Central memory CD8-positive, alpha-beta T cell (primary cell): ENCODE measurements at places on chromosomes 3 and 15.

DNA sequence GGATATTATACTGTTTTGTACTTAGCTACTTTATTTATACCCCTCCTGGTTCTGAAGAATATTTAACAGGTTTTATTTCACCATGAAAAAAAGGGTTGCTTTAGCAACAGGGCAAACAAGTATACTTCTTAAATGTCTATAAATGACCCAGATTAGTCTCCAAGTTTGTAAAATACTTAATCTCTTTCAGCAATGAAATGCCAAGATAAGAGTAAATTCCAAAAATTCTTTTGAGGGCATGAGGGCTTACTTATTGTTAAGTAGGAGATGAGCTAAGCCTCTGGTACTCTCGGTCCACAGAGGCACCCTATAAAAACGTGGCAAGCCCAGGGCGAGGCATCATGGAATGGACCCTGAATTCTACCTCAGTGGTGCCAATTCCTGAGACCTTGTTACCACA is 264.8 kb upstream of the NSMCE3 start:
- no peak overlapping the region for H3K4me3 ChIP-seq
- peaks cover 16% of the 10 kb centered on the region for H3K27me3 ChIP-seq
- DNase-seq = no peak
- H3K27ac ChIP-seq = no peak overlapping the region
- H3K36me3 ChIP-seq = no peaks in the 10 kb centered on the region
- no peaks in the 10 kb centered on the region for H3K4me1 ChIP-seq

GRCh38 chr3:30393079-30393478 is 213.3 kb upstream of the TGFBR2 start:
- no peaks in the 10 kb centered on the region for H3K36me3 ChIP-seq
- H3K4me3 ChIP-seq = no peak overlapping the region
- H3K27ac ChIP-seq = no peak overlapping the region
- H3K4me1 ChIP-seq = no peaks in the 10 kb centered on the region
- DNase-seq = no peak
- H3K27me3 ChIP-seq = no peaks in the 10 kb centered on the region

DNA sequence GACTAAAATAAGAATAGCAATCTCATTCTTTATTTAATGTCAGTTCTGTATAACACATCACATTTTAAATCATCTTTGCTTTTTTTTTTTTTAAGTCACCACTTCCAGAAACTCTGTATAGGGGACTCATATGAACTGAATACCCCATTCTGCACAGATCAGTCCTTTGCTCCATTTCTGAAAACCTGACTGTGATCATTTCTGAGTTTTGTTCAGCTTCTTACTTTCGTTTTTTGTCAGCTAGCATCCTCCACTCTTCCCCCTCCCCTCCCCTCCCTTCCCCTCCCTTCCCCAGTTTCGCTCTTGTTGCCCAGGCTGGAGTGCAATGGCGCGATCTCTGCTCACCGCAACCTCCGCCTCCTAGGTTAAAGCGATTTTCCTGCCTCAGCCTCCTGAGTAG is 49.8 kb upstream of the SGO1 start:
- H3K4me1 ChIP-seq = no peaks in the 10 kb centered on the region
- no peaks in the 10 kb centered on the region for H3K27me3 ChIP-seq
- no peak overlapping the region for H3K4me3 ChIP-seq
- no peak for DNase-seq
- H3K27ac ChIP-seq = no peak overlapping the region

GRCh38 chr3:155318740-155319139 is 25.3 kb upstream of the STRIT1 start:
- H3K27ac ChIP-seq = no peak overlapping the region
- no peaks in the 10 kb centered on the region for H3K36me3 ChIP-seq
- H3K27me3 ChIP-seq = no peaks in the 10 kb centered on the region
- no peaks in the 10 kb centered on the region for H3K4me1 ChIP-seq

GRCh38 chr3:168262887-168263286 is 167.2 kb upstream of the GOLIM4 start:
- H3K36me3 ChIP-seq = no peaks in the 10 kb centered on the region
- H3K4me1 ChIP-seq = no peaks in the 10 kb centered on the region
- H3K27ac ChIP-seq = no peak overlapping the region

GRCh38 chr15:100651253-100651652 is 48.9 kb downstream of the ASB7 start:
- no peak overlapping the region for H3K27ac ChIP-seq
- peaks cover 15% of the 10 kb centered on the region for H3K36me3 ChIP-seq
- no peak overlapping the region for H3K4me3 ChIP-seq
- no peak for DNase-seq

GRCh38 chr15:48798319-48798718 is 12.6 kb downstream of the CEP152 start:
- H3K36me3 ChIP-seq = no peaks in the 10 kb centered on the region
- peaks cover 14% of the 10 kb centered on the region for H3K4me1 ChIP-seq
- no peak overlapping the region for H3K4me3 ChIP-seq
- no peaks in the 10 kb centered on the region for H3K27me3 ChIP-seq

- no peaks in the 10 kb centered on the region for H3K4me1 ChIP-seq
- H3K27me3 ChIP-seq = peaks cover 33% of the 10 kb centered on the region
- no peak overlapping the region for H3K27ac ChIP-seq
- no peak for DNase-seq
- no peaks in the 10 kb centered on the region for H3K36me3 ChIP-seq
Measured at GRCh38 chr15:31024330-31024729, 32.9 kb upstream of the MTMR10 start.

- H3K4me3 ChIP-seq = no peak overlapping the region
- no peaks in the 10 kb centered on the region for H3K4me1 ChIP-seq
- no peak for DNase-seq
- no peaks in the 10 kb centered on the region for H3K27me3 ChIP-seq
- no peak overlapping the region for H3K27ac ChIP-seq
Measured at GRCh38 chr3:137514853-137515252, 249.3 kb upstream of the SOX14 start.

DNA sequence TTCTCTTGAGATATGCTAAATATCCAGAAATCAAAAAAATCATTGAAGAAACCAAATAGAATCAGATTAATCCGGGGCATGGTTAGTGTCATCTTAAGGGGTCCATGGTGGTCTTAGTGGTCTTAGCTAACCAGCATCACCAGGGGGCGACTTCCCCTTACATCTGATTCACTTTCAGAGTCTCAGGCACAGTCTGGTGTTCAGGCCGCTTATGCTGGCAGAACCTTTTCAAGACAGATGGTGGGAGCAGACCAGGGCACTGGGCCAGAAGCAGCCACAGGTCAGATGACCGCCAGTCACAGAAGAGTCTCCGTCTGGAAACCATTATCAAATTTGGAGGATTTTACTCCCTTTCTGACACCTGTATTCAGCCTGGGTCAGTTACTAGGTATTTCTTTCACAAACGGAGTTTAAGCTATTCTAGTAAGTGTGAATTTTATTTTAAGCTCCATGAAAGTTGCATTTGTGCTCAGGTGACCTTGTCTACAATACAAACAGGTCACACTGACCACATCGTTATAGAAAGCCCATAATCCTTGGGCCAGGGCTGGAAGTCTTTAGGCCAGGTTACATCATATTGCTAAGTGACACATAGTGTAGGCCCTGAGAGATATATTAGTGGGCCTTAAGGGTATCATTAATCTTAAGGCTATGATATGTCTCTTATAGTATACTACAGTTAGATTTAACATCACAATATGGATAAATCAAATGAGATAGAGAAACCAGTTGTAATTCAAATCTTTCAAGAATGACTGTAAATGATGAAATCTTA is 365.5 kb downstream of the GBE1 start:
- no peaks in the 10 kb centered on the region for H3K27me3 ChIP-seq
- no peak for DNase-seq
- no peak overlapping the region for H3K27ac ChIP-seq
- no peaks in the 10 kb centered on the region for H3K4me1 ChIP-seq
- H3K4me3 ChIP-seq = no peak overlapping the region

GRCh38 chr3:104291437-104291851 is 1075.3 kb upstream of the ALCAM start:
- H3K27ac ChIP-seq = peak overlapping the region; percentile 82
- no peak for DNase-seq
- H3K36me3 ChIP-seq = peaks cover 2% of the 10 kb centered on the region
- peak overlapping the region; percentile 55 for H3K4me3 ChIP-seq

DNA sequence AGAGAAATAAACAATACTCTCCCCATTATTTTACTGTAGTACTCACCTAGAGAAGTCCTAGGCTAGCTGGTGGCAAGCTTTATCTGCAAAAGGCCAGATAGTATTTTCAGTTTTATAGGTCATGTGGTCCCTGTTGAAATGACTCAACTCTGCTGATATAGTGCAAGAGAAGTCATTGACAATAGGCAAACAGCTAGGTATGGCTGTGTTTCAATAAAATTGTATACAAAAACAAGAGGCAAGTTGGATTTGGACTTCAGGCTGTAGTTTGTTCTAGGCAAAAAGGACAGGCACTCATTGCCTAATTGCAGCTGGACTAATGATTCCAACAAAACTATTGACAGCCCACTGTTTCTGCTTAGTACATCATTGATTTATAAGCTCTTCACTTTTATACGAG is 328.0 kb upstream of the PDZRN3 start:
- no peak for DNase-seq
- H3K27me3 ChIP-seq = no peaks in the 10 kb centered on the region
- no peaks in the 10 kb centered on the region for H3K4me1 ChIP-seq
- H3K4me3 ChIP-seq = no peak overlapping the region
- H3K36me3 ChIP-seq = no peaks in the 10 kb centered on the region
- no peak overlapping the region for H3K27ac ChIP-seq

GRCh38 chr3:11220230-11220629 is 52.0 kb upstream of the ATG7 start:
- H3K36me3 ChIP-seq = no peaks in the 10 kb centered on the region
- H3K4me3 ChIP-seq = no peak overlapping the region
- DNase-seq = no peak
- H3K27ac ChIP-seq = no peak overlapping the region
- peaks cover 19% of the 10 kb centered on the region for H3K27me3 ChIP-seq
- H3K4me1 ChIP-seq = no peaks in the 10 kb centered on the region

- no peak overlapping the region for H3K27ac ChIP-seq
- no peak overlapping the region for H3K4me3 ChIP-seq
- peaks cover 13% of the 10 kb centered on the region for H3K4me1 ChIP-seq
Measured at GRCh38 chr3:131008326-131008725, 18.3 kb downstream of the ASTE1 start.

DNA sequence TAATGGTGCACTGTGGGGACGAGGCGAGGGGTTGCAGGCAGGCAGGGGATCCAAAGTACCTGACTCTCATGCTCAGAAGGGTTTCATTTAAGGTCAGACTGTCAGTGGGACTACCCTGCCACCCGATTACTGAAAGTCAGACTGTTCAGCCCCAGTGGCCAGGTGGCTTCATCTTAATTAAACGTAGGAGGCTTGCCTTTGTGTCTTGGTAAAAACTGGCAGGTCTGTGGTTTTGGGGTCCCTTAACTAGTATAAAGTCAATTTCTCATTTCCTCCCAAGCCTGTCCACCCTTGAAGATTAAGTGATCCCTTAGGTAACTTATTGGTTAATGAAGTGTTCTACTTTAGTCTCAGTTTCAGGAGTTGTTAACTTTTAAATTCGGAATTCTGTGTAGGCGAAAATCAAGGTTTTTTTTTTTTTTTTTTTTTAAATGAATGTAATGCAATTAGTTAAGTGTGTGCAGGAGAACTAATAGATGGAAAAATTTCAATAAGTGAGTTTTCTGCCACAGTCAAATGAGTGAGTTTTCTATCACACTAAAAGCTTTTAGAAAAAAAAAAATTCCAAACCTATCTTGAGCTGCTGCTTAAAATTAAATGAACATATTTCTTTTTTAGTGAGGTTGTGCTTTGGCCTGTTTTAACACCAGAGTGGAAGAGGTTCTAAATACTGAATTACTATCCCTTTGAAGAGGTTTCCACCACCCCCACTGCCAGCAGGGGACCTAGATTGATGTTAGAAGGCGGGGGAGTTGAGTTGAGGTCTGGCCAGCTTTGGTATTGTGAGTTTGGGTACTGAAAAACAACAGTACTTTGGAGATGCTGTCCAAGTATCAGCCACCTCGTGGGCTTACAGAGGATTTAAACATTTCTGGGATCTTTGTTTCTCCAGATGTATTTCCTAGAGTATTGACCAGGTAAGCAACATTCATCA is 15.2 kb downstream of the ITPR1 start:
- no peak overlapping the region for H3K27ac ChIP-seq
- no peaks in the 10 kb centered on the region for H3K27me3 ChIP-seq
- H3K4me1 ChIP-seq = peaks cover 55% of the 10 kb centered on the region
- no peak for DNase-seq

GRCh38 chr3:99716463-99716995 is 78.1 kb downstream of the COL8A1 start:
- H3K27me3 ChIP-seq = peaks cover 10% of the 10 kb centered on the region
- H3K4me1 ChIP-seq = no peaks in the 10 kb centered on the region
- no peak overlapping the region for H3K27ac ChIP-seq
- no peak overlapping the region for H3K4me3 ChIP-seq
- DNase-seq = no peak

DNA sequence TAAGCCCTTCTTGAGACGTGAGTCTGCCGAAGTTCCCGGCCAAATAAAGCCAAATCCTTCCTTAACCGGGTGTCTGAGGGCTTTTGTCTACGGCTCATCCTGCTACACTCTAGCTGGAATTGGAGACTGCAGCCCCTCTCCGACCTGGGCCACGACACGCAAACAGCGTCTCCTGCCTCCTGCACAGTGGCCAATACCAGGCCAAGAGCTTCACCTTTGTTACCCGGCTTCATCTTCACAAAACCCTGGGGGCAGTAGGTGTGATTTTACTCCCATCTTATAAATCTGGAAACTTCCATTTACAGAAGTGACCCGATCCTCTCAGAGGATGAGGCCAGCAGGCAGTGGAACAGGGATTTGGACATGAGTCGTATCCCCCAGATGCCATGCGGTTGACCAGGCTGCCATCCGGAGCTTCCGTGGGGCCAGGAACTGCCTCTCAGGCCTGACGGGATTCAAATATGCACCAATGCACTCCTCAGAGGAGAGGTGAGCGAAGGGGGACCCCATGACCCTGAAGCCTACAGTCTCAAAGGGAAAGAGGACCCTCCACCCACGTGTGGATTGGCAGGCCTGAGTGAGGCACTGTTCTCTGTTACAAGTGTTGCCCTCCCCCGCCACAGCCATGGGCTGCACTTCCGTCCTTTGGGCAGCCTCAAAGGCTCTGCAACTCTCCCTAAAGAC is 53.2 kb upstream of the KLF13 start:
- H3K4me1 ChIP-seq = peaks cover 20% of the 10 kb centered on the region
- DNase-seq = no peak
- no peak overlapping the region for H3K27ac ChIP-seq
- no peak overlapping the region for H3K4me3 ChIP-seq
- H3K36me3 ChIP-seq = peaks cover 4% of the 10 kb centered on the region

- DNase-seq = no peak
- no peak overlapping the region for H3K4me3 ChIP-seq
- H3K27me3 ChIP-seq = no peaks in the 10 kb centered on the region
Measured at GRCh38 chr15:76533995-76534394, 197.4 kb downstream of the ISL2 start.

DNA sequence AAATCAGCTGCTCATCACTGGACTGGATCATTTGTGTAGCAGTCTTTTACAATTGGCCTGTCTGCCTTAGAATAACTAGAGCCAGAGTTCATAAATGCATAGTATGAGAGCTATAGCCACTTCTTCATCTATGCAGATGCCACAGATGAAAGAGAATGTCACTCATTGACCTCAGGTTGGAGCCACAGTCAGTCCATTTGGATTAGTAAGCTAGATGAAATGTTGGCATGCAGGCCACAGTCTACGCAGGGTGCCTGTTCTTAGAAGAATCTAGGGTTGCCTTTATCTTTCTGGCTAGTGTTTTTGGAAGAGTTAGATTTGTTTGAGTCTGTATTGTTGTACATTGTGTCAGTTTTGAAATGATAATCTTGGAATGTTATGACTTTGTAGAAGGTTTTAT is 25.4 kb upstream of the EDEM1 start:
- no peaks in the 10 kb centered on the region for H3K27me3 ChIP-seq
- H3K27ac ChIP-seq = peak overlapping the region; percentile 29
- no peak for DNase-seq
- H3K4me3 ChIP-seq = no peak overlapping the region

- H3K27me3 ChIP-seq = no peaks in the 10 kb centered on the region
- H3K36me3 ChIP-seq = no peaks in the 10 kb centered on the region
- DNase-seq = no peak
- H3K4me1 ChIP-seq = no peaks in the 10 kb centered on the region
Measured at GRCh38 chr3:54874816-54875556, 52.9 kb downstream of the LRTM1 start.
